ENCODE measurements at places on chromosomes 2 and 18. TPM values are rescaled to one million over a fixed set of nuclear protein-coding genes. Genes with fewer than 3 reads are reported as not detected.

Gene ANKRD30BL
- total RNA-seq: not detected

Gene TTL
- total RNA-seq: 30.5 TPM

Gene TNFAIP6
- total RNA-seq: not detected

Gene MDH1B
- 2.8 TPM for total RNA-seq

Gene PEX13
- total RNA-seq: 17.4 TPM

Gene UGT1A10
- total RNA-seq: 0.11 TPM

Gene TACR1
- not detected for total RNA-seq

Gene POTEC
- not detected for total RNA-seq

Gene IWS1
- total RNA-seq: 38.3 TPM

Gene SIX2
- not detected for total RNA-seq

Gene PLA2R1
- total RNA-seq: not detected

Gene IL36RN
- total RNA-seq: not detected

Gene IL1F10
- not detected for total RNA-seq

Gene LBX2
- total RNA-seq: 15.8 TPM

Gene RGPD3
- total RNA-seq: not detected

Gene C2orf80
- not detected for total RNA-seq

Gene UGT1A4
- not detected for total RNA-seq

Gene TXNDC2
- not detected for total RNA-seq

Gene GKN1
- not detected for total RNA-seq

Gene MERTK
- not detected for total RNA-seq

Gene CCDC74A
- 7.8 TPM for total RNA-seq

Gene GKN2
- total RNA-seq: not detected

Gene CTAGE1
- not detected for total RNA-seq

Gene SERPINB8
- 4.1 TPM for total RNA-seq

Gene FAM124B
- not detected for total RNA-seq

Gene LIMS2
- total RNA-seq: 0.32 TPM

Gene ATOH8
- total RNA-seq: not detected

Gene MEIS1
- 32.5 TPM for total RNA-seq

Gene PRKAG3
- total RNA-seq: not detected

Gene BIRC6
- 121 TPM for total RNA-seq
